GM04503 (cell line): ENCODE measurements at places on chromosomes 5 and 9.

GRCh38 chr5:78675956-78676730, 27.6 kb upstream of the LHFPL2 start:
- DNase-seq = no peak

GRCh38 chr9:96874947-96875460, 20.7 kb upstream of the ZNF782 start:
- no peak for DNase-seq

DNA sequence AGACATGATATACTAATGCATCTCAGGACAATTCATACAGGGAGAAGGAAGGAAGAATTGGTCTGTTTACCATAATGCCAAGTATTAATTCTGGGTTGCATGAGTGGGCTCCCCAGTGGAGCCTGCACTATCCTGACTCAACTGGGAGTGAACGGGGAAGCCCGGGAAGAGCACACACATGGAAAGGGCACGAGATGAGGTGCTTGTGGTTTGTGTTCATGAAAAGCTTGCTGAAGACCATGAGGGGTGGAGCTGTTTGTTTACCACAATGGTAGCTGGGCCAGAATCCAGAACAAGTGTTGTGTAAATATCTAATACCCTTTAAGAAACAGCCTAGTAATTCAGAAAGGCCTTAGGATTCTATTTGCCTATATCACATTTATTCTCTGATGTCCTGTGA, 44.6 kb downstream of the POC5 start:
- DNase-seq = no peak

DNA sequence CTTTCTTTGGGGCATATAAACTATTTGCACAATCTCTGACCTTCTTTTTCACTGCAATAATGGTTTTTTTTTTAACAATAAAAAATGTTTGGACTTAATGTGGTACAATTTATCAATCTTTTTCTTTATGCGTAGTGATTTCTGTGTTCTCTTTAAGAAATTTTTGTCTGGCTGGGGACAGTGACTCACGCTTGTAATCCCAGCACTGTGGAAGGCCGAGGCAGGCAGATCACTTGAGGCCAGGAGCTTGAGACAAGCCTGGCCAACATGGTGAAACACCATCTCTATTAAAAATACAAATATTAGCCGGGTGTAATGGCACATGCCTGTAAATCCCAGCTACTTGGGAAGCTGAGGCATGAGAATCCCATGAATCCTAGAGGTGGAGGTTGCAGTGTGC, 72.3 kb downstream of the STK32A start:
- no peak for DNase-seq

GRCh38 chr9:127608104-127608966, 3.7 kb upstream of the STXBP1 start:
- no peak for DNase-seq

GRCh38 chr9:112351184-112351583, 17.8 kb upstream of the PTBP3 start:
- no peak for DNase-seq

GRCh38 chr5:148696187-148697036, 42.1 kb upstream of the HTR4 start:
- DNase-seq = no peak

- no peak for DNase-seq
These were observed 19.4 kb upstream of the C1QTNF3 start for GRCh38 chr5:34062419-34062818.

GRCh38 chr9:92890761-92891160, 12.9 kb upstream of the ZNF484 start:
- DNase-seq = no peak

GRCh38 chr5:107919969-107920368, 249.2 kb upstream of the EFNA5 start:
- DNase-seq = no peak

DNA sequence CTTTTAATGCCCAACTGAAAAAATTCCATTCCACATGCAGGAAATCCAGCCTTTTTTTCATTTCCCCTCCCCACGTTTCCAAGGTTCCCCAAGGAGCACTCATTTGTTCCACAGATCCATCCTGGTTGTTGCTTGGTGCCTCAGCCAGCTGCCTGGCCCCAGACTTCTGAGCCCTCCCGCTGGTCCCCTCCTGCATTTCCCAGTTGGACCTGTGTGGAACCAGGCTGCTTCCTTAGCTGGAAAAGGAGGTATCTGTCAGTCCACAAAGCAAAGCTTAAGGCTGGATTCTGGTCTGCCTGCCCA, 44.8 kb downstream of the ANGPTL2 start:
- DNase-seq = no peak

GRCh38 chr5:168168978-168169698, 122.3 kb upstream of the WWC1 start:
- no peak for DNase-seq

DNA sequence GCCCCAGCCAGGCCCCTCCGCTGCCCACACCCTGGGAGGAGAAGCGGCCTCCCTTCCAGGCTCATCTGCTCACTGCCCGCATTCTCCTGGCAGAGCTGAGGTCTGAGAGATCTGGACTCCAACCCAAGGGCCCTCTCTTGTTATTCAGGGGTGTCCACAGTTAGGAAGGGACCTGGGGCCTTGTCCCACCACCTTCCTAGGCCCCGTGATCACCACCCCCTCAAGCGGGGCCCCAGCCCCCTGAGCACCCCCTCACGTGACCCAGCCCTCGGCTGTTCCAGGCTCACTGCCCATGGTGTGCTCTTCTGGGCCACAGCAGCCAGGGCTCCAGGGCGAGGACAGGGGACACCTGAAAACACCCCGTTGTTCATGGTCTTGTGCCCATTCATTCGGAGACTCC, 48.7 kb downstream of the NEURL1B start:
- no peak for DNase-seq

- no peak for DNase-seq
These were observed 367.9 kb downstream of the DIRAS2 start for GRCh38 chr9:90274725-90275124.

DNA sequence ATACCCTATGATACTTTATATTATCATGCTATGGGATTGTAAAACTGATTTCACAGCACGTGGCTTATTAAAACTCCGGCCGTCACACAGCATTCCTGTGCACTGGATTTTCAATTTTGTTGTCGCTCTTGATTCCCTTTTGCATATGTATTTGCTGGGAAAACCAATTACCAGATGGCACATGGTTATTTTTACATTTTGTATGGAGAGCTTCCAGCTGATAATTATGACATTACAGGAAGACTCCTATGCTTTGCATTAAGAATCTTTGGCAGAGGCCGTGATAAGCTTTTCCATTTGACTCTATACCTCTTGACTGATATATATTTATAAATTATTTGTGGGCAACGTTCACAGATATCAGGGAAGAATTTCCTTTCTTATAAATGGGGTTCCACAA, 381.2 kb upstream of the RORB start:
- no peak for DNase-seq

- no peak for DNase-seq
These were observed 42.7 kb downstream of the ASS1 start for GRCh38 chr9:130487500-130487899.

DNA sequence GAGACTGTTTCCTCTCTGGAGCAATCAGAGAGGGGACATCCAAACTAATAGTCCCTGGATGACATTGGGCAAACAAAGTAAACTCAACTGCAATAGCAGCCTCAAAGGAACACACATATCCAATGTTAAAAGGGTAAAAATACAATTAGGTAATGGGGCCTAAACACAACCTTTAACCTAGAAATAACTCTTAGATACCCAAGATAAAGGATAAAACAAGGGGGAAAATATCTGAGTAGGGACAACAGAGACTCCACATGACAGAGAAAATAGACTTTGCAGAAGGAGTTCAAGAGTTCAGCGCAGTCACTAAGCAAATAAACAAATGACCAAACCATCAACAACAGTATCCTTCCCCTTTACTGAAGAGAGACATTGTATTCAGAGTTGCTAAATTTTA, 149.3 kb downstream of the FBXO4 start:
- DNase-seq = no peak

DNA sequence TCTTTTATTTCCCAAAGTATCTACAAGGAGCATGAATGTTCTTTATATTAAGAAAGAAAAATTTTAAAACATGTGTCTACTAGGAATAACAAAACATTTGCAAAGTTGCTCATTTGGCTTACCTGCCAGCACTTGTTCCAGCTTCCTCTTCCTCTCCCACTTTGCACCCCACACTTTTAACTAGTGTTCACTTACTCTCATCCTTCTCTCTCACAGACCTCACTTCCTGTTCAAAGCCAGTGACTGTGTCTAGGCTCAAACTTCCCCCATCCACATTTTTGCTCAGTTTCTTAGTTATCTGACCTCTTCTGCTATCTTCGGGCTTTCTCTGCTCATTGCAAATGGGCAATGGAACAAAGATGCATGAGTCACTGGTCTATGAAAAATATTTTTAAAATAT, 512.2 kb upstream of the ZNF462 start:
- DNase-seq = no peak

- DNase-seq = no peak
These were observed 285.8 kb upstream of the PCSK5 start for GRCh38 chr9:75604661-75605060.

GRCh38 chr5:88883836-88884607, 1.0 kb upstream of the MEF2C start:
- no peak for DNase-seq

- DNase-seq = no peak
These were observed 34.6 kb downstream of the HABP4 start for GRCh38 chr9:96484521-96484931.

DNA sequence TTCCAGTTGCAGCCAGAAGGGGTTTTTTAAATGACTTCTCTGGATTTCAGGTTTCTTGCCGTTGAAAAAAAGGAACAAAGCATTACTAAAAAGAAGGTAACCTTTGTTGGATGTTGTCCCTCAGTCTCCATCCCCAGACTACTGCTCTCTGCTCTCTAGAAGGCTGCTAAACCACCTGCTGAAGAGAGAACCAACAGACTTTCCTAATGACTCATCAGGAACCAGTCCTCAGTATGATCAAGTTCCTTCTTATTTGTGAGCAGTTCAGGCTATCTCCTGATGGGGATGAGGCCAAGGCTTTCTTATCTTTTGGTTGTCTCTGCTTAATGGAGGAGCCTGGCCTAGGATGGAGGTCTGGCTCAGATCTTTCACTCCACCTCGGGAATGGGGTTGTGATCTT, 4.1 kb downstream of the KIF4B start:
- DNase-seq = no peak

DNA sequence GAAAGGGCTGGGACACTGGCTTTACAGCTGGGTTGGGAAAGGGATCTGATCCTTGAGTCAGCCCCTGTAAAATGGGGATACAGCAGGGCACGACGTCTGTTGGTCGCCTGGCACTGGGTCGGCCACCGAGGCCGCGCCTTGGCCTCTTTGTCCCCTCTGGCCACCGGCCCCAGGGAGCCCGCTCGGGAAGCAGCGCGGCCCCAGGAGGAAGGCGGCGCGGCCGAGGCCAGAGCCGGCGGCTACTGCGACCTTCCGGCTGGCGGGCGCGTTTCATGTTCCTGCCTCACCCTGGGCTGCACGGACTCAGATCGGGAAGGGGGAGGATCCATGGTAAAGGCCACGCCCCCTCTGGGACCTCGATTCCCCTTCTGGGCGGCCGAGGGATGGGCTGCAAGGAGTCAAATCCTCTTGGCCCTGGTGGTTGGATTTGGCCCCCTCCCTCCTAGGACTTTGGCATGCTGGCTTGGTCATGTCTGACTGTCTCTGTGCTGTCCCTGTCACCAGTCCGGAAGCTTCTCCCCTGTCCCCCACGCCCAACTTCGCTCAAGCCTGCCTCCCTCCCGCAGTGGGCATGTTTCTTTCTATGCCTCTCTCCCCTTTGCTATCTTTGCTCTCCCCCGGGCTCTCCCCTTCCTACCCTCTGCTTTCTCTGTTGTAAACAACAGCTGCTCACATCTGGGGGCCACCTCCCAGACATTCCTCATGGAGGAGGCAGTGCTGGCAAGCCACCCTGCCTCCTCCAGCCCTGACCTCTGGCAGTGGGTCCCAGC, 25.8 kb downstream of the FPGS start:
- DNase-seq = no peak

DNA sequence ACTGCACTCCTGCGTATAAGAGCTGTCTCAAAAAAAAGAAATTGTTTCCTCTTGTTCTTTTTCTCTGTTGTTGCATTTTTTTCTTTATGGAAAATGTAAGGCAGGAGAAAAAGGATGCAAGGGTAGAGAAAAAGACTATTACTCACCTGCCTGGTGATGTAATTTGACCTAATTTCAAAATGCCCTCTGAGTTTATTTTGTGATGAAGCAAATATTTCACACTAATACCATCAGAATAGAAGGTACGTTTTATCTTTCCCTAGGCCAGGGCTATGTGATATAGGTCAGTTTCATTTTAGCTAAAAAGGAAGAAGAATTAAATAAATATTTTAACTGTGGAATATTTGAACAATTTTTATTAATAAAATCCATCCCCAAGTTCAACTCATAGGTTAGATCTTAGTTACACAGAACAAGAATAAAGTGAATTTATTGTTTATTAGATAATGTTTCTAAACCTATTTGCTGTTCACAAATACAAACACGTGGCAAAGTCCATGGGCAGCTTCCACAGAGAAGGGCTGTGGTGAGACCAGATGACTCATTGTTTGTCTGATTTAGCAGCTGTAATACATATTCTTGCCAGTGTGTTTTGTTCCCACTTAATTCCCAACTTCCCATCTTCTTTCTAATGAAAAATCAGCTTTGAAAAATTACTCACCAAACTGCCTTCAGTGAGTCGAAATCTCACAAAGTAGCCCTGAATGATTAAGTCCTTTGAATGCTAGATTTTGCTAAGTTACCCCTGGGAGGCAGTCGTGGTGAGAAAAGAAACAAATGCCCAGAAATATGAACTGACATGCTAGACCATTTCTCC, 52.8 kb upstream of the CCDC112 start:
- peak; percentile 67 for DNase-seq

DNA sequence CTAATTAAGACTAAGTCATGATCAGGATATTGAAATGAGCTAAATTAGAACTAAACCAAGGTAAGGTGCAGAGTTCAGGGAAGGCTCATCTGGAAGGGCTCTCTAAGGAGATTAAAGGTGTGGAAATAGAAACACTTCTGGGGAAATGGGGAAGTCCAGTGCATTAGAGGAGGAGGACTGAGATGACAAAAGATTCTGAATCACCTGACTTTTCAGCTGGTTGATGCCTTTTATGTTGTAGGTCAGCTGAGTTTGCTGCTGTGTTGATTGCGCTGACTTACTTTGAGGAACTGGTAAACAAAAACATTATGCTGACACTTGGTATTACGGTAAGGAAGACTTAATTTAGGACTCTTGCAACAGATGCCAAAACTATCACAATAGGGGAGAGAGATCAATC, 23.8 kb downstream of the IFNA5 start:
- no peak for DNase-seq
